ENCODE measurements at places on chromosomes 6 and 20. TPM values are rescaled to one million over a fixed set of nuclear protein-coding genes. Genes with fewer than 3 reads are reported as not detected.

Gene DSP
- 505 TPM for polyA plus RNA-seq

Gene LCA5
- 7.2 TPM for polyA plus RNA-seq

Gene CD24
- 1,099 TPM for polyA plus RNA-seq

Gene TMEM74B
- 4.0 TPM for polyA plus RNA-seq

Gene BPIFA3
- not detected for polyA plus RNA-seq

Gene C6orf58
- not detected for polyA plus RNA-seq

Gene PTCHD4
- 0.20 TPM for polyA plus RNA-seq

- no peak for DNase-seq
Measured at GRCh38 chr6:170464524-170464979, 88.6 kb downstream of the PSMB1 start.

DNA sequence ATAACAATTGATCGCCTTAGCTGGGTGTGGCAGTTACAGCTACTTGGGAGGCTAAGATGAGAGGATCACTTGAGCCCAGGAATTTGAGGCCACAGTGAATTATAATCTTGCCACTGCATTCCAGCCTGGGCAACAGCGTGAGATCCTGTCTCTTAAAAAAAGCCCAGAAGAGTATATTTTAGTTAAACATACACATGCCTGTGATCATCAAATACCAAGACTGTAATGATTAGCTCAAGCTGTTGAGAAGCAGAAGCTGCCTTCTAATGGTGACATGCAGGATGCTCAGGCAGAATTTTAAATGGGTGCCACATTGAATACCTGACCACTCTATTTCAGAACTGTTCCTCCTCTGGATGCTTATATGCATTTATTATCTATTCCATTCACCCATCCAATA, 8.9 kb upstream of the TMEM14A start:
- DNase-seq, result no peak

DNA sequence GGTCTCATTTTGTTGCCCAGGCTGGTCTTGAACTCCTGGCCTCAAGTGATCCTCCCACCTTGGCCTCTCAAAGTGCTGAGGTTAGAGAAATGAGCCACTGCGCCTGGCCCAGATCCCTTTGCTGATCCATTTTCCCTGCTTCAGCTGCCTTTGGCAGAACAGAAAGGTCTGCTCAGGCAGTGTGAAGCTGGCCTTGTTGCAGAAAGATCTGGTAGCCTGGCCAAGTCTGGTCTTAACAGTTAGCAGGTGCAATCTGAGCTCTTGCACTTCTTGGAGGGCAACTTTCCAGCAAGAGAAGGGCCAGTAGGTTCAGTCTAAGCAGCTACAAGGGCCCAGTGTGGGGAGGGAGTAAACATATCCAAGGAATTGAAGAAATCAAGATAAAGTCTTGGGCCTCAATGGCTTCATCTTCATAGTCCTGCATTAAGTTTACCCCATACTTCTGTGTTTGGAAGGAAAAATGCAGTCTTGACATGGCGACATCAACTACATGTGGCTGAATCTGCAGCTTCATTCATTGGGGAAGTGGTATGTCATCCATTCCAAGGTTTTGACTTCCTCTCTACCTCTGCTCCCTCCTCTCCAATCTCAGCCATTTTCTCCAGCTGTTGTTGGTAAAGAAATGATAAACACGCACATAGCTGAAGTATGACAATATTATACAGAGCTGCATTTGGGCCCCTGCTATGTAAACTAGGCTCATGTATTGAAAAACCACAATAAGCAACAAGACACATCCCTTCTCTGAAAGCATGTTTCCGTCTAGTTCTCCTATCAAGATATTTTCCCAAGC, 39.0 kb upstream of the NEDD9 start:
- DNase-seq, result no peak

DNA sequence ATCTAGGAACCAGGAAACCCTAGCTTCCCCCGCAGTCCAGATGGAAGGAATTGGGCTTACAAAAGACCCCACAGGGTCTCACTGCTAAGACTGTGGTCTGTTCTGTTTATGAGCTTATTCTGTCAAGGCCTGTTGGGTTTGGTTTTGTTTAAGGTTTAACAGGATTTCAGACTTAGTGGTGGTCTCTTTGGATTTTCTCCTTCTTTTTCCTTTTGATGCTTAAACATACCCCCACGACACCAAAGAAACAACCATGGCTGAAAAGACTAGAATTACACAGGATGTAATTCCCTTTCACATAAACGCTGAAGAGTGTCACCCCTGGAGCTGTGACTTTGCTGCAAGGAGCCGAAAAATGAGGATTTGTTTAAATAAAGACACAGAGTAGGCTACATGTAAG, 408.6 kb downstream of the PREX1 start:
- DNase-seq, result no peak

DNA sequence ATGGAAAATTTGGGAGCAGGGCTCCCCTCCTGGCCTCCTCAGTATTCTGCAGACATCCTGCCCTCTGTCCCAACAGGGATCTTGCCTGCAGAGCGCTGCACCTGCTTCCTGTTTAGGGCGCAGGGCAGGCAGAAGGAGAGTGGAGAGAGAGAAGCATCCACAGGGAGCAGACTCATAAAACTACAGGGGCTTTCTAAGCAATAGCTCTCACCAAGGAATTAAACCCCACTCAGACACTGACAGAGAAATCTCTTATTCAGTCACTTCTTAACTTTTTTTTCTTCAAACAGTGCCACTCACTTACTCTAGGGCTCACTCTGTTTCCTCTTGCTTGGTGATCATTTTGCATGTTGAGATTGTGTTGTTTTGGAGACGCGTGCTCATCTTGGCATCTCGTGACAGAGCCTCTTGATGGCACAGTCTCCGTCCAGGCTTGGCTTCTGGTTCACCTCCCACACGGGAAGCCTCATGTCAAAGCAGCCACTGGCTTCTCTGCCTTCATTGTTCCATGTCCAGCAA, 153.1 kb upstream of the INSM1 start:
- no peak for DNase-seq

- DNase-seq, result no peak
Measured at GRCh38 chr6:3359973-3360726, 96.7 kb downstream of the SLC22A23 start.

DNA sequence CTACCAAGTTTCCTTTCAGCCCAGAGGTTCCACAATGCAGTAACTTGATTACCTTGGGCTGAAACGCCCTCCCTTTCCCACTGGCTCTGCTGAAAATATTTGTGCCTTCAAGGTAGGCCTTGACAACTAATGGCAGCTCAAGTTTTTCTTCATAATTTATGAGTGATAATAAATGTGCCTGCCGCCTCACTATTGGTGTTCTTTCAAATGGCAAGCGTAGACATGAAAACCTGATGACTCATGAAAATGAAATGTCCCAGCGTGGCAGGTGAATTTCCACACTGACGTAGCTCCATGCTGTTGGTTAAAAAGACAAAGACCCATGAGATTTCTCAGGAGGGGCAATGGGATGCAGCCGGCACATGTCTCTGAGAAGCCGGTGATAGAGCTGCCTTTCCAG, 107.2 kb upstream of the GGTLC1 start:
- no peak for DNase-seq

- DNase-seq, result no peak
Measured at GRCh38 chr20:62663145-62664018, 21.1 kb downstream of the SLCO4A1 start.

DNA sequence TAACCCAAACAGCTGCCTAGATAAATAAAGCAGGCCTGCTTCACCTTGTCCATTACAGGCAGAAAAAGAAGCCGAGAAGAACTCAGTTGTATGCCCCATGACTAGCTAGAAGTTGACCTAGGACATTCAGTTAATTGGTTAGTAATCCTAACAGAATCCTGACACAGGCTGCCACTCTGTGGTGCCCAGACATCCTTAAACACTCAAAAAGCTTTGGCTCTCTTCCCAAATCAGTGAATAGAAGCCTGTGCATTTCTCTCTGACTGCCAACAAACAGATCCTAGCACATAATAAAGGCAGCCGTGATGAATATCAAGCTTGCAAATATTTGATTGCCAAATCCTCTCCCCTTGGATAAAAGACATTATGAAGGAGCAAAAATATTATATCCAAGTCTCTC, 519.1 kb upstream of the EYS start:
- peak; percentile 84 for DNase-seq

- DNase-seq, result no peak
Measured at GRCh38 chr20:18138639-18139583, 1.2 kb downstream of the KAT14 start.

DNA sequence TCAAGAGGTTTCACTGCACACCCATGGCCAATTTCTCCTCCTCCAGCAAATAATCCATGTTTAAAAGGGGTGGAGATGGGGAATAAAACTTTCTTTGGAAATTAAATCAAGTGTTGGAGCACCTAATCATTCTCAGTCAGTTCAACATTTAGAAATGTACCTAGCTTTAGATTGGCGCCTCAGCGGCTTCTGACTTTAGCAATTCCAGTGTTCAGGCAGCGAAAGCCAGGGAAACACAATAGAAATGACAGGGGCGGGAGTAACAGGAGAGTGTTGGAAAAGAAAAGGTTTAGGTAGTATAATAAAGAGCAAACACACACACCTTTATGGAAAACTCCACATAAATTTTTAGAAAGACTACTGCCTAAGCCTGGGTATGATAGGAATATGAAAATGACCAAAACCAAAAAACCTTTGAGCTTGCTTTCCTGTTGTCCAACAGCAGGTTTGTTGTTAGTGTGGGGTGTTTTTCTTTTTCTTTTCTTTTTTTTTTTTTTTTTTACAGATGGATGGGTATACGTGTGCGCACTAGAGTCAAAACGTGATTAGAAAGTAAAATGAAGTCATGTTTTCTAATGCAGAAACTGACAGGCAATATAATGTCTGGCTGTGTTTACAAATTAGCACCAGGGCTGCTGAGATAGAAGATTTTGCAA, 7.7 kb downstream of the TFAP2A start:
- no peak for DNase-seq

- no peak for DNase-seq
Measured at GRCh38 chr6:143579703-143580102, 68.2 kb upstream of the FUCA2 start.

- DNase-seq, result no peak
Measured at GRCh38 chr20:4781637-4782377, 60.1 kb downstream of the PRND start.

GRCh38 chr20:44945261-44945660, 14.9 kb downstream of the TOMM34 start:
- DNase-seq, result no peak

- DNase-seq, result no peak
Measured at GRCh38 chr20:4774207-4774606, 52.5 kb downstream of the PRND start.

GRCh38 chr6:105603788-105604586, 201.1 kb upstream of the PREP start:
- peak; percentile 25 for DNase-seq

DNA sequence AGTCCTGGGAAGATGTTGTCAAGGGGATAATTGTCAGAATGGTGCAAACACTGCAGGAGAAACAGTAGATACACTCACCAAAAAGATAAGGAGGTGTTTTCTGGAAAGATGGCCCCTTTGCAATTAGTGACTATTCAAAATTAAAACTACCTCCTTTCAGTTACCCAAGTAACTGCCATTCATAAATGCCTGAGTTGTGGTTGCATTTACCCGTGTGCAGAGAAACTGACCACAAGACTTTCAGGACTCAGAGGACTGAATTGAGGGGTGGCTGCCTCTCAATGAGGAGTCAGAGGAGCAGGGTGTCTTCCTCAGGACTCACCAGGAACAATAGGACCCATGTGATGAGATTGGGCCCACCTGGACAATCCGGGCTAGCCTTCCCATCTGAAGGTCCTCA, 39.0 kb downstream of the GCM1 start:
- no peak for DNase-seq

GRCh38 chr20:23881371-23881770, 1.8 kb upstream of the CST5 start:
- DNase-seq, result no peak

DNA sequence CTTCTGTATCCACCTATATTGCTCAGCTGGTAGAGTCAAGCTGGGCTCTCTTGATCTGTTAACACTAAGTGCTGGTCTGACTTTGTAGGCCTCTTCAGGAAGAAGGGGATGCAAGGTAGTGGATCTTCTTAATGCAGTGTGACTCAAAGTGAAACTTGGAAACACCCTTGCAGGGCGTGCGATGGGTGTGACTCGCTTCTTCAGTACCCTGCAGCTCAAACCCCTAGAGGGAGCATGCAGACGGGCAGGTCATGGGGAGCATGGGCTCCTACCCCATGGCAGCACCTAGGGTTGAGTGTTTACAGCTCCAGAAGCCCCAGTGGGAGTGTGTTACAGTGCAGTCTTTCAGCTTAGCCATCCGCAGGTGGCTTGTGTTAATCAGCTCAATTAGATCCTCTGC, 757 bp upstream of the SAMD3 start:
- DNase-seq, result no peak

GRCh38 chr6:43828711-43829110, 58.7 kb downstream of the VEGFA start:
- no peak for DNase-seq

DNA sequence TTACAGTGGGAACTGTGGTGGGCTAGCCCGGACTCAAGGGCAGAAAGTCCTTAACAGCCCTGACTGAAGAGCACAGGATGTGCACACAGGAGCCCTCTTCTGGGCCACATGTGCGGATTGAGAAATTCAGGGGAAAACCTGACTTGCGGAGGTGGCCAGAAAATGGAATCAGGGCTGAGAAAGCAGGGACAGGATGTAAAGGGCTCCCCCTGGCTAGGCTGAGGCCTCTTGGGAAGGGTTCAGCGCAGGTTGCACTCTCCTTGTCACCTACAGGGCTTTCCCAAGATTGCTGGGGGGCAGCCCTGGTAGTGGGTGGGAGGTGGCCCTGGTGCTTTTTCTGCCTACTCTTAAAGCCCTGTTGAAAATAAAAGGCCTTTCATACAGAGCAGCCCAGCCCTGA, 251.2 kb downstream of the SLC24A3 start:
- DNase-seq, result no peak

DNA sequence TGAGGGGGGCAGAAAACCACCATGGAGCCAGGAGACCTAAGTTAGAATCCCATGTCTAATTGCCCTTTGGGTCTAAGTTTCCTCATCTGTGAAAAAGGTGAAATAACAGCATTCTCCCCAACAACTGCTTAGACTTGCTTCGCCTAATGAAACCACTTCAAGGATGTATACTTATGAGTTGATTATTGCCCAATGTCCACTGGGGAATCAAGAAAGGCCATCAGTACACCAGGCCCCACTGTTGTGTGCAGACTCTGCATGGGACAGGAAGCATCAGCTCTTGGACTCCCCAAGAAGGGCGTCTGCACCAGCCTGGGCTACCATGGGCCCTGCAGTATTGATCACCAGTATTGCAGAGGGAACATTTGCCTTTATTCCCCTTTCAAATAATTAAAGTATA, 189.6 kb downstream of the MAFB start:
- DNase-seq, result no peak
